BJ (cell line): ENCODE measurements at places on chromosomes 13 and 19. TPM values are rescaled to one million over a fixed set of nuclear protein-coding genes. Genes with fewer than 3 reads are reported as not detected.

Gene GJB6
- not detected in 2 replicates for polyA plus RNA-seq

GRCh38 chr13:27295096-27295495 lies 24.5 kb downstream of the RASL11A start:
- DNase-seq, result no peak

Gene DAND5
- polyA plus RNA-seq, result not detected in 2 replicates

GRCh38 chr13:100363874-100364273 lies 224.7 kb downstream of the GGACT start:
- DNase-seq, result peak; percentile 65

DNA sequence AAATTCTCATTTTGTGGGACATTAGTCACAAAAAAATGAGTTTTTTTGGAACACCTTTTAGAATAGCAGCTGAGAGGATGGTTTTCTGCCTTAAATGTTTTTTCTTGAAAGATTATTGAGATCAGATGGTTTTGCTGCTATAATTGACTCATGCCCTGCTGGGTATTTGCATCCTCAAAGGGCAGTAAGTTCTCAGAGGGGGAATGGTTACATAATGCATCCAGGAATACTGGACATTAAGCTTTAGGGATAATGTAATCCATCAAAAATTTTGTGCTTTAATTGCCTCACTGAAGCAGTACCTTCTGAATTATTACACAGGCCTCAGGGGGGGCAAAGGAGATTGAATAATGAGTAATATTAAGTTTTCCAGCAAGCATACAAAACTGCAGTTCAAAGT lies 866.3 kb upstream of the SPRY2 start:
- DNase-seq, result no peak

DNA sequence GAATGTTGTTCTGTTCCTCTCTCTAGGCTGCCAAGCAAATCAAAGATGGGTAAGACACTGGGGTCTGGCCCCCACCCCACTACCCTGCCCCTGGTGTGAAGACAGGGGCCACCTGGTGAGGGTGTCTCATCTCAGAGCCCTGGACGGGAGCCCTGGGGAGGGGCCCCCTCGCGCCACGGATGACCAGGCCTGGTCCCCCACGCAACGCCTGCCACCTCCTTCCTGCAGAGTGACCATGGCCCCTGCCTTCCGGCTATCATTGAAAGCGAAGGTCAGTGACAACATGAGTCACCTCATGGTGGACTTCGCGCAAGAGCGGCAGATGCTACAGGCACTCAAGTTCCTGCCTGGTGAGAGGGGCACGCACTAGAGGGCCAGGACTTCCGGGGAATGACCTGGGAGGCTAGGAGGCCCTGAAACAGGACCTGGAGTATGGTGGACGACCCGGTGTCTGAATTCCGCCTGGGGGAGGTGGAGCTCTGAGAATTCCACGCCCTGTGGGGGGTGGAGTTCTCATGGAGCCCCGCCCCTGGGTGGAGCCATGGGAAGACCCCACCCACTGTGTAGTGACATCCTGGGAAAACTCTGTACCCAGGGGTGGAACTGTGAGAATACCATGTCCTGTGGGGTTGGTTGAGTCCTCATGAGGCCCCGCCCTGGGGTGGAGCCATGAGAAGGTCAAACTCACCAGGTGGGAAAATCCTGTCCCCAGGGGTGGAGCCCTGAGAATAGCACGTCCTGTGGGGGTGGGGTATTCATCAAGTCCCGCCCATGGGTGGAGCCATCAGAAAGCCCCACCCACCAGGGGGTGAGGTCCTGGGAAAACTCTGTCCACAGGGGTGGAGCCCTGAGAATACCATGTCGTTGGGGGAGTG lies 6.1 kb downstream of the FSD1 start:
- DNase-seq, result no peak

DNA sequence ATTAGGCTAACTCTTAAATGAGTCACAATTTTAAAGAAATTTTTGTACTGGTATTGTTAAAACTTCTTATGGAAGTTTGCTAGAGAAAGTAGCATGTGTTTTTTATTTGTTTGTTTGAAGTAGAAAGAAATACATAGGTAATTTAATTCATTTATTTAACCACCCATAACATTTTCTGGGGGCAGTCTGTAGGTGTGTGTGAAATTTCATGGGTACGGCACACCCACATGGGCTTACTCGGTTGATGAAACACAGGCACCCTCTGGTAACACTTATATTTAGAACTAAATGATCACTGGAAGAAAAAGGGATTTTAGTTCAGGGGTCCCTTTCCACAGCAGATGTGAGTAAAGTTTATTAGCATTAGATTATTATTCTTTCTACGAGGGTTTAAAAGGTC lies 88.1 kb downstream of the DGKH start:
- DNase-seq, result no peak

DNA sequence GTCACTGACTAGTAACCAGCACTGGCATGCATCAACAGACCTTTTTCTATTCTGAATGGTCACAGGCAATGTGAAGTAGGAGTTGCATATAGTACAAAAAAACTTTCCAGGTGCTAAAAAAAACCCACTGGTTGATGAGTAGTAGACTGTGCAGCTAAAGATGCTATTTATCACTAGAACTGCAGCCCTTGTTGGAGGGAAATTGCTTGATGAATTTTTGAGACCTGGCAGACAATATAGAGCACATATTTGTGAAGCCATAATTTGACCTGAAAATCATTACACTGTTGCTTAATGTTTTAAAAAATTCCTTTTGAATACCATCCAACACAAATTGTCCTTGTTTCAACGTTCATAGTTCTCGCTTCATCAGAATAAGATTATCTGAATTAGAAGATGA lies 441.0 kb downstream of the KLF12 start:
- DNase-seq, result no peak

Gene CPB2
- polyA plus RNA-seq, result not detected in 2 replicates

DNA sequence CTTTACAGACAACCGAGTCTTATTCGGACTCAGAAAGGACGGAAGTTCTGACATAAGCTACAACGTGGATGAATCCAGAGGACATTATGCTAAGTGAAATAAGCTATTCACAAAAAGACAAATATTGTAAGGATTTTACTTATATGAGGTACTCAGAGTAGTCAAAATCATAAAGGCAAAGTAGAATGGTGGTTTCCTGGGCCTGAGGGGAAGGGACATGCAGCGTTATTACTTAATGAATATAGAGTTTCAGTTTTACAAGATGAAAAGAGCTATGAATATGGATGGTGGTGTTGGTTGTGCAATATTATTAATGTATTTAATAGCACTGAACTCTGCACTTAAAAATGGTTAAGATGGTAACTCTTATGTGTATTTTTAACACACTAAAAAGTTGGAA lies 419.1 kb upstream of the SGCG start:
- DNase-seq, result no peak

Gene ZNF324B
- 1.6 and 2.0 TPM in 2 replicates for polyA plus RNA-seq

- no peak for DNase-seq
Observed at GRCh38 chr13:91534996-91535395, 136.6 kb downstream of the GPC5 start.

DNA sequence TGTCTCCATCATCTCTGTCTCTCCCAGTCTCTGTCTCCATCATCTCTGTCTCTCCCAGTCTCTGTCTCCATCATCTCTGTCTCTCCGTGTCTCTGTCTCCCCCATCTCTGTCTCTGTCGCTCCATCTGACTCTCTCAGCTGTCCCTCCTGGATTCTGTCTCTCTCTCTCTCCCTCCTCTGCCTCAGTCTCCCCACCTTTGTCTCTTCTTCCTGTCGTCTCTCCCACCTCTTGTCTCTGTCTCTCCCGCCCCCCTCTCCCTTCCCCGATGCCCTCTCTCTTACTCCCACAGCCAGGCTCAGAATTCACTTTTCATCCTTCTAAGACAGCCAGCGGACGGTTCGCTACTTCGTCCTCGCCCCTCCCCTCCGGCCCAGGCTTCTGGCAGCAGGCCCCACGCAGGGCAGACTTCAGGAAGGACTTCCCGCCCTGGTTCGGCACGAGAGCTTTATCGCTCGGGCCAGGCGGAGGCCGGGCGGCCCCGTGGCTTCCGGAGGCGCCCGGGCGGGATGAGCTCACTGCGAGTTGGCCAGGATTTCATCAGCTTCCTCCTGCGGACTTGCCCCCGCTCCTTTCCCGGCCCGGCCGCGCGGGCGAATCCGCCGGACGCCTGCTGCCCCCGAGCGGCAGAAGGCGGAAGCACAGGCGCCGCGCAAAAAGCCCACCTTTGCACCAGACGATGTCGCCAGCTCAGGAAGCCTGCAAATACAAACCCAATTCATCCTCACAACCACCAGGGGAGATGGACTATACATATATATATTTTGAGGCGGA lies 12.4 kb upstream of the CCDC9 start:
- DNase-seq, result peak; percentile 80
